Right kidney (tissue), 9 donors: ENCODE measurements at places on chromosomes 3 and 15.

DNA sequence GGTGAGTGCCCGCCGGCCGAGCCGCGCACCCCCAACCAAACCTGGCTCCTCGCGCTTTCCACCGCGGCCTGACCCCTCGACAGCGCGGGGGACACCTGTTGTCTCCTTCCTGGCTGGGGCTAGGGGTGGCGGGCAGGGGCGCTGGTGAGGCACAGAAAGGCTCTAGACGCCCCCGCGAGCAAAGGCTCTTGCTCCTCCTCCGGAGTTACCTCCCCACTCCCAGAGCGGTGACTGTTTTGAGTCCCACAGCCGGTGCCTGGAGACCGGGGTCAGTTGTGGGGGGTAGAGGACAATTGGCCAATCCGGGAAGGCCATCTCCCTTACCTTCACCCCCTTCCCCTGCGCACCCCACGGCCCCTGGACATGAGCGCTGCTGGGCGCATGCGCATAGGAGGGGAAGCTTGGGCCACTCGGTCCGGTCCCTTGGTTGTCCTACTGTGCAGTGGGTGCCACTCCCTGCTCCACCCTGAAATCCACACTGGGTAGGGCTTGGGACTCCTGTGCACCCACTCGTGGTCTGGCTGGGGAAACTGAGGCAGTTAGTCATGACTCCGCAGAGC lies 554 bp downstream of the CHST13 start:
- DNase-seq, result no peak

DNA sequence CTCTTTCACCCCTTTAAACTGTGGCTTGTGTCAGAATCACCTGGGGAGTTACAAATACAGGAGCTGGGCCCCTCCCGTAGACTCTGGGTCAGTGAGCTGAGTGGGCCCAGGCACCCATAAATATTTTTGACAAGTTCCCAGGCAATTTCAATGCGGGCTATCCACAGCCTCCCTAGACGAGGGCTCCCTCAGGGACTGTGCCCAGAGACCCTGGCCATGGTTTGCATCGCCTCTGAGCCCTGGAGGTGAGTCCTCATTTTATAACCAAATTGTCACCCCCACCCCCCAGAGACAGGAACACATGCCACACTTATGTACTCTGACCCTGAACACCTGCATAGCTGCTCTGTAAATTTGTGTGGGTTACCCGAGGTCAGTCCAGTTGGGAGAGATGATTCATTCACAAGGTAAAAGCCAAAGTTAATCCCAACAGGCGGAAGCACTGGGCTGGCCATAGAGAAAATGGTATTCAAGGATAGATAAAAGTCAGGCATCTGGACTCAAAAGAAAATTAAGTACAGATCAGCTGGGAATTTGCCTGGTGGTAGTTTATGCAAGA lies 146.5 kb upstream of the SLC6A11 start:
- no peak for DNase-seq

GRCh38 chr15:78550194-78550593 lies 9.9 kb downstream of the PSMA4 start:
- no peak for DNase-seq

DNA sequence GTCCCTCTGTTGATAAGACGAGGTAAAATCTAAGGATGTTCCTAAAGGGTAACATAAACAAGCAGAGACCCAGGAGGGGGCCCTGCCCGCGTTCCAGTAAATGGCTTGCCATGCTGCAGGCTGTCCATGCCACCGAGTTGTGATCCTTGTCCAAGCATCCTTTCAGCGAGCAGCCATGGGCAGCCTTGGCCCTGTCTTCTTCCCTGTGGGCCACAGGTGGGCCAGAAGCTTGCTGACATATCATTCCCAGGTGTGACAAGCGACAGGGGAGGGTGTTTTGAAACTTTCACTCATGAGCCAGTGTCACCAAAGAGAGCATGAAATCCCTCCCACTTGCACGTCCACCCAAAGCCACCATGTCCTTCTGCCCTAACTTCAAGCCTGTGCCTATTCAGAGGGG lies 53.7 kb downstream of the PCSK6 start:
- DNase-seq, result no peak

DNA sequence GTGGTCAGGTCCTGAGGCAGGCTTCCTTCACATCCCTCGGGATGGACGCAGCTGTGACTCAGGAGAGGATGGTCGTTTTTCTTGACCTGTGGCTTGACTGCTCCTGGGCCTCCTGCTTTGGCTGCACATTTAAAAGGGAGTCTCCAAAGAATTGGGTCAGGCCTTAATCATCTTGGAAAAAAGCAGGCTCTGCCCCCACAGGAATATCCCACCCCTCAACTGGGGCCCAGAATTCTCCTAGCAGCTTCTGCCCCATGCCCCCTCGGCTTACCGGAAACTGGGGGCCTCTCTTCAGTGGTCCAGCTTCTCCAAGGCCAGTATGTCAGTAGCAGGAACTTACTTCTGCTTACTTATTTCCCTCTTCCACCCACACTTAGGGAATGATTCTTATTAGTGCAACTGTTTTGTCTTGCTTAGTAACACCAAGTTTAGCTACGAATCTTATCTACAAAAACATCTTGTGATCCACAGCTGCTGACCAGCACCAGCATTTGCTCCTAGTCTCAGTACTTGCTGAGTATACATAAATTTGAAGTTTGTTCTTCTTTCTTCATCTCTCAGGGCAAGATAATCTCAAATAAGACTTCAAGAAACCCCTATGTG lies 35.7 kb downstream of the ATG7 start:
- no peak for DNase-seq

GRCh38 chr3:78434801-78435200 lies 1333.0 kb downstream of the ROBO1 start:
- DNase-seq, result no peak

GRCh38 chr15:70882361-70882760 lies 9.9 kb downstream of the THAP10 start:
- DNase-seq, result no peak

GRCh38 chr3:49476563-49476962 lies 6.5 kb downstream of the DAG1 start:
- no peak for DNase-seq

DNA sequence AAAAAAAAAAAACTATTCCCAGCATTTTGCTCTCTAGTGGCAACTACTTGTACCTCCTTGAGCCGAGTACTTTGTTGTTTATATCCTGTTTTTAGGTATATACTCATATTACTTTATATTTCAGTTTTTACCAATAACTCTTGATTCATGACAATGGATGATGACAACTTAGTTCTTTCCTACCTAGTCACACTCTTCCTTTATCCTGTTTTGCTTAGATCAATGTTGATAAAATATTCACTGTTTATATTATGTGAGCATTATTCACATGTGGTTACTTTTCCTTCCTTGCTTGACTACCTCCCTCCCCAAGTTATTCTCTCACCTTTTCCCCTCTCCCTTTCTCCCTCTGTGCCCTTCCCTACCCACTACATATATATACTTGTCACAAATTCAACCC lies 53.7 kb downstream of the NKIRAS1 start:
- no peak for DNase-seq

DNA sequence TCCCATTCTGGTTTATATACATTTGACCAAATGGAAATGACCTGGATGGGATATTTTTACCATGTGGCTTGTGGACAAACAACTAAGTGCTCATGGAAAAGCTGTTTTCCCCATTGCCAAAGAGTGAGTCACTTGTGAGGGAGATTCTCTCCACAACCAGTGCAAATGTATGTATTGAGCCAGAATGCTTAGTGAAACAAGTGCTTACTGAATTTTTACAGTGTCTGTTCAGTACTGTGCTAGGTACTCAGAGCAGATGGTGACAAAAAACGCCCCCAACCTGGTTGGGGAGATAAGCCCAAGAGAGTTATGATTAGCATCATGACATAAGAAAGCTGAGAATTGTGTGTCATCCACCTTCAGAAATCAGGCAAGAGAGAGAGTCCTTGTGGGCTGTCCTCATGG lies 2.3 kb downstream of the CHP1 start:
- DNase-seq, result no peak
